ENCODE measurements at places on chromosomes 16 and 17.

GRCh38 chr17:4851084-4851483 is 17.9 kb downstream of the MINK1 start:
- DNase-seq: no peak

DNA sequence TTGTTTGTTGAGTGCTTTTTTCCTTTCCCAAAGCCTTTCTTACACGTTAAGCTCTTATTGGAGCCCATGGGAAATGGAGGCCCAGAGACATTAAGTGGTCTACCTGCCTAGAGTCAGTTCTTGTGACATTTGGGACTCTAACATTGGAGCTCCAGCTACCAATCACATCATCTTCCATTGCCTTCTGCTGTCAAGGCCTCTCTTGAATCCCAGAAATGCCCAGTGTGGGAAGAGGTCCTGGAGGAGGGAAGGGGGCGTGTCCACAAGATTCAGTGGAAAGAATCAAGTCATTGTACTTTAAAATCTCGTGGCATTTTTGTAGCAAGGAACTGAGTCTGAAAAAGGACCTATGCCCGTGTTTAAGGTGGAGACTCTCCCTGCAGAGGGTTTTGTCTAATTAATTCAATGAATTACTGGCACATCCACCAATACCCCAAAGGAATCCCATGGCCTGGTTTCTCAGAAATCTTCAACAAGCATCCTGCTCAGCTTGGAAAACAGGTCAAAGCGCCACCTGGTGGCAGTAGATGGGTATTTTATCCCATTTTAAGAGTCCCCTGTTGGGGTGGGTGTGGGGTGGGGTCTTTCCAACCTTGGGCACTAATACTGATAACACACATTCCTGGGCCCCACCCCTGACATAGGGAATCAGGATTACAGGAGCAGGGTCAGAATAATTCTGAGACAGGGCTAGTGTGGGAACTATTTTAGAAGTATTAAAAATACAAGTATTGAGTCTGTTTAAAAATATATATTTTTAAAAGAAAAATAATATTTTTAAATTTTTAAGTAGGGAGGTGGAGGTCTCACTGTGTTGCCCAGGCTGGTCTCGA is 24.6 kb downstream of the GPT2 start:
- peak; percentile 74 for DNase-seq

DNA sequence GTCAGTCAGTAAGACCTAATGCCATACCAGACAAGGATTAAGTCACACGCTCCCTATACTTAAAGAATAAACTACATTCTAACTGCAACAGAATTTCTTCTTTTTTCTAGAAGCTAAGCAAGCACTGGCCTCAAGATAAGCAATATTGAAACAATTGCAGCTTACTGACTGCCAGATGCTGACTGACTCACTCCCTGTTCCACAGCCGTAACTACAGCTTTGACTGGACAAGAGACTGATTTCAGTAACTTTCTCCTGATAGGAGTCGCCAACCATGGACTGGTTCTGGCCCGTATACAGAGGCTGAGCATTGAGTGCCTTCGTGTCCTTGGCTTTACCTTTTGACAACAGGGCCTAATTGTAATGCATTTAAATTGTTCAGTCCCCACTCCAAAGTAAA is 67.9 kb downstream of the TRIM37 start:
- DNase-seq: no peak

- DNase-seq: no peak
Observed at GRCh38 chr17:60455378-60455777, 33.1 kb downstream of the CHCT1 start.

- no peak for DNase-seq
Observed at GRCh38 chr17:34389126-34389750, 26.2 kb upstream of the CCL1 start.

All from lung (tissue), 17 donors.